ENCODE measurements at places on chromosomes 7 and 10.

DNA sequence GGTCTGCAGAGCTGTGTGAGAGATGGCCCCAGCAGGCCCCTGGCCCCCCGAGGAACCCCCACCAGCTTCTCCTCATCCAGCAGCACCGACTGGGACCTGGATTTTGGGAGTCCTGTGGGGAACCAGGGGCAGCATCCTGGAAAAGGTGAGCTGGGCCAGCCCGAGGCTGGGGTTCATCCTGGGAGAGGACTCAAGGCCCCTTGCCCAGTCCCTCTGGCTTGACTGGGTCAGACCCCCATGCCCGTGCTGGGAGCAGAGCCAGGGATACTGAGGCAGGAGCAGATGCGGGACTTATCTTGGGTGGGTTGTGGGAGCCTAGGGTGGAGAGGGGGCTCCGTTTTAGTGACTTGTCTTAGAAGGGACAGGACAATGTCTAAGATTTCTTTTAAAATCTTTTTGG lies 47.5 kb downstream of the ZNF467 start:
- DNase-seq: no peak

- no peak for DNase-seq
Observed at GRCh38 chr10:69537449-69537848, 35.8 kb downstream of the NEUROG3 start.

DNA sequence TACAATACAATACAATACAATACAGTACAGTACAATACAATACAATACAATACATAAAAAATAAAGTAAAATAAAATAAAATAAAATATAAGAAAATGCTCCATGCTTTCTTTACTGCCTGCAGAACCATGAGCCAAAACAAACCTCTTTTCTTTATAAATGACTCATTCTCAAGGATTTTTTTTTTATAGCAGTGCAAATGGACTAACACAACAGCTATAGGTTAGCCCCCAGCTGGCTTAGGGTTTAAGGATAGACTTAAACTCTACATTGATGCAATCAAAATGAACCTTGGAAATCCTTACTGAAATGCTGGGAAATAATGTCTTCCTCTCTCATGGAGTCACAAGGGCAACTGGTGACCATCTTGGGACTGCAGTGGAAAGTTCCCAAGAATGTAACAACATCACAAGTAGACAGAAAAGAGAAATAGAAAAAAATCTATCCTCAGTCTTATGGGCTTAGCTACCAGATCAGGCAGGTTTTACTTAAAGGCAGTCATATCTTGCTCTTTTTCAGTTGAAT lies 348.9 kb downstream of the ARL4A start:
- no peak for DNase-seq

DNA sequence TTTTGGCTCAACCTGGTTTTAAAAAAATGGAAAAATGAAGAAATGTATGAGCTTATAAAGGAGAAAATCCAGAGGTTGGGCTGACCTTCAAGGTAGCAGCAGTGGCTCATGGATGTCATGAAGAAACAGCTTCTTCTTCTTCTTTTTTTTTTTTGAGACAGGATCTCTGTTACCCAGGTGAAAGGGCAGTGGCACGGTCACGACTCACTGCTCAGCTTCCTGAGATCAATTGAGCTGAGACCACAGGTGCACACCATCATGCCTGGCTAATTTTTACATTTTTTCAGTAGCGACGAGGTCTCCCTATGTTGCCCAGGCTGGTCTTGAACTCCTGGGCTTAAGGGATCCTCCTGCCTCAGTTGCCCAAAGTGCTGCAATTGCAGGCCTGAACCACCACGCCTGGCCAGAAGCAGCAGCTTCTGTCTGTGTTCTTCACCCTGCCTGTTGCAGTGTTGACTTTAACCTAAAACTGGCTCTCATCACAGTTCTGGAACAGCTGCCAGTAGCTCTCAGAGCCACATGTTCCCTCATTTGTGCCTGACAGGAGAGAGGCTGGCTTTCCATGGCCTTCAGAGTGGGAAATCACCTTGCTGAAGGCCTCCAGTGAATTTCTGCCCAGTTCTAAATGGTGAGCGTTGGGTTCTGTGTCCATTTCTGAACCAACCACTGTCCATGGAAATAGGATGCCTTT lies 117.7 kb downstream of the PFKFB3 start:
- no peak for DNase-seq

DNA sequence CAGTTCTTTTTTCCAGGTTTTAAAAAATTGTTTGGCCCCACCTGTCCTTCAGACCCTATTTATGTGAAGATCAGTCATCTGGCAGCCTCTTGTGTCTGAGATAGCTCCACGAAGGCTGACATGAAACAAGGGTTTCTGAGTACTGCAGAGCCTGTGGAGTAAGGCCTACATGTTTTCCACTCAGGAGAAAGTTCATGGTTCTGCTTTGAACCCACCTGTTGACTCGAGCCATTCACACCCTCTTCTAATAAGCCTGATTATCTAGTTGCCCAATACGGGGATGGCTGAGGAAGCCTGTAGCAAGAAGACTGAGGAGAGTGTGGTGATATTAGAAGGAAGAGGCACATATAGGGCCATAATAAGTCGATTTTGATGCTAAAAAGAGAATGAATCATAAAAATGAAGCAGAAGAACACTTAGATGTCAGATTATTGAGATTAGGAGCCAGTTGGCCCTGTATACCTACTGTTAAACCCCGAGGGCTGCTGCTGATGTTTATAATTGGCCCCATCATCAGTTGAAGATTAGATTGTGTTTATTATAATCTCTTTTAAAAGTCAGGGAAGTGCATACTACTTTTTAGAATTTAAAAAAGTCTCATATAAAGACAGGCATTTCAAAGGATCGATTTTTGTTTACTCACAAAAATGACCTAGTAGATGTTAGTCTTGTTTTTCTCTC lies 109.4 kb downstream of the CDK14 start:
- no peak for DNase-seq

- DNase-seq: no peak
Observed at GRCh38 chr10:132175907-132176581, 10.7 kb upstream of the DPYSL4 start.

DNA sequence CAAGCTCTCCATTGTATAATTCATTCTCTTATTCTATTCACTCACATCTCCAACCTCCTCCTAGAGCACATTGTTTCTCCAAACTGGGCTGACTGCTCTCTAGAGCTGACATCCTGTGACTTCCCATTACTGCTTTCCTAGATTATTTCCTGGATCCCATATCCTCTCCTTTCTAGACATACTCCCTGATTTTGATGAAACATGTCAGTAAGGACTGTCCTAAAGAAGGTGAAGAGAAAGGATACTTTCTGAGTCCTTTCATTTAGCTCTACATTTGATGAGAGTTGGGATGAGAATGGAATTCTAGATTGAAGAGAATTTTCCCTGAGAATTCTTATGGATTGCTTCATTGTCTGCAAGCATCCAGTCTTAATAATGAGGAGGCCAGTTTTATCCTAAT lies 78.8 kb downstream of the CNNM2 start:
- DNase-seq: no peak

GRCh38 chr7:131508754-131509486 lies 47.5 kb downstream of the PODXL start:
- DNase-seq: no peak

GRCh38 chr10:100883312-100883821 lies 29.4 kb upstream of the SLF2 start:
- no peak for DNase-seq

- DNase-seq: no peak
Observed at GRCh38 chr7:111083413-111083812, 7.5 kb upstream of the LRRN3 start.

- DNase-seq: no peak
Observed at GRCh38 chr10:126437635-126438406, 49.5 kb upstream of the ADAM12 start.

DNA sequence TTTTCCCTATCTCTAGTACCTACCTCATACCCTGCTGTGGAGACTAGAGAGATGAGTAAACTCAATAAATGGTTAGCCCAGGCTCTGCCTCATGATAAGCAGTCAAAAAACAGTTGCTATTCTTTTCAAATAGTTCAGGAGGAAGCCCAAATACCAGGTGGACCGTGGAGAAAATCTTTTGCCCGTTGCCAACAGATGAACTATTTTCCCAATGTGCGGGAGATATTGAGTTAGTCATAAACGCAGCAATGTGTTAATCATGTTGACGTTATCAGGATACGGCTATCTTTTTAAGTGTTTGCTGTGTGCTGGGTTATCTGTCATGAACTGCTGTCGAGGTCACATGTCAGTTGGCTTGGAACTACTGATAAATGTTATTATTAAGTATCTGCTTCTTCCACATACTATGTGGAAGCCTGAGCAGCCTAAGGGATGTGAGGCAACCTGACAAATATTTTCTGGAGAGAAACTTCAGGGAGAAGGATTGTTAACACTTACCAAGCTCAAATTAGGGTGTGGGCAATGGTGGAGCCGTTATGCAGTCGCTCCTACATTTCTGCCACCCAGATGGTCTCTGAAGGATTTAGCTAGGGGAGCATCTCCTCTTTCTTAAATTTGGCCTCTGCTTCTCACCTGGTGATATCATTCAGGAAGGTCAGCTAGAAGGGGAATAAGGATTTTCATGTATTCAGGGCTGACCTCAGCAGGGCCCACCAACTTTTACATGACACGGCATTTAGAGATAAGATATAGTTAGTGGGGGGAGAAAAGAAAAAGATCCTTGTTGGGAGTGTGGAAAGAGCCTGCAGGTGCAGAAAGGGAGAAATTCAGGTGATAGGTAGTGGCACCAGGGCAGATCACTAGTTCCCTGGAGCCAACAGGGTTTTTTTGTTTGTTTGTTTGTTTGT lies 33.5 kb upstream of the SLC26A3 start:
- no peak for DNase-seq

- no peak for DNase-seq
Observed at GRCh38 chr7:158366346-158366745, 221.3 kb downstream of the PTPRN2 start.

All from LNCaP clone FGC (cell line).